ENCODE measurements at places on chromosomes 11 and 22.

GRCh38 chr11:115363921-115364320 lies 140.3 kb downstream of the CADM1 start:
- DNase-seq: no peak

- peak; percentile 21 for DNase-seq
Observed at GRCh38 chr11:111124724-111125123, 120.8 kb upstream of the POU2AF2 start.

DNA sequence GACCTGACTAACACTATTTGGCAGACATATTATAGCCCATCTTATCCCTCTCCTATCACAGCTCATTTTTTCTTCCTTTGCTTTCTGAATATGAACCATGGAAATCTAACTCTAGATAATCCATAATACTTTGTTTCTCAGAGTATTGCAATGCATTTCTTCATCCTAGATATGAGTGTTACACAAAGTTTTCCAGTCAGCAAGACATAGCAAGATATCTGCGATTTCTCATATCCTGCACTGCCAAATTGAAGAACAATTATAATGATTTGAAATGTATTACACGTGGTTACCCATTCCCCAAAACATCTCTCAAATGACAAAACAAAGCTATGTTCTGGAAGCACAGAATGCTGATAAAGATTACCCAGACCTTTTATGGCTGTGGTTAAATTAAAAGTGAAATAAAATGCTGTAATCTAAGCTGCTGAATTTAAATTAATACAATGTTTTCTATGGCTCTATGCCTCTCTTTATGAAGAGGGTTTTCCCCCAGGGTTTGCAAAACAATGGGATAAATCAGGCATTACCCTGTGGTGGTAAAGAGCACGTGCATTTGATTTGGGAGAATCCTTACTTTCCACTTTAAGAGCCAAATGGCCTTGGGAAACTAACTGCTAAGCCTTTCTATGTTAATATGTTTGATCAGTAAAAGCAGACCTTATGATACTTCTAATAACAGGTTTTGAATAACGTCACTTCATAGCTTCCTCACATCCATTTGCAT lies 1291.0 kb upstream of the CNTN5 start:
- no peak for DNase-seq

DNA sequence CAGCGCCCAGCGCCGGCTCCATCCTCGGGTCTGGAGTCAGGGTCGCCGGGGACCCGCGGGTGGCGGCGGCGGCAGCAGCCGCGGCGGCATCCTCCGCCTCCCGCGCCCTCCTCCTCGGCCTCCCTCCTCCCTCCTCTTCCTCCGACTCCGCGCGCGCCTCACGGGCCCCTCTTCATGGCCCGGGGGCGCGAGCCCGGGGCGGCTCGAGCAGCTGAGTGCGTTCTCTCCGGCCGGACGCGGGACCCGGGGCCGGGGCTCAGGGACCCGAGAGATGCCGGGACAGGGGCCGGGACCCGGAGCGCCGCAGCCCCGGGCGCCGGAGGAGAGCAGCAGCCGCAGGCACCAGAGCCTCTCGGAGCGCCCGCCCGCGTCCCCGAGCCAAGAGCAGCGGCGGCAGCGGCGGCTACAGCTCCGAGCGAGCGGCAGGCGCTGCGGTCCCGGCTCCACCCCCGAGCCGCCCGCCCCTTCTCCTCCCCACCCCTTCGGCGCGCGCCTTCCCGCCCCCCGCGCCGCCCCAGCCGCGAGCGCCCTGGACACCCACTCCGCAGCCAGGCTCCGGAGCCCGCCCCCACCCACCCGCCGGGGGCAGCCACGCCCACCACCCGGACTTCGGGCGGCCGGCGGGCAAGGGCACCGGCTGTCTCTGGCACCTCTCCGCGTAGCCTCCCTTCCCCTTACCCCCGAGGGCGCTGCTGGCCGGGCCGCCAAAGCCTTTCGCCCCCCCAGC lies at the start of gene CHST1:
TSS of gene CHST1 (minus strand) at position 417 of the 727 bp plus-strand sequence. CDS start 14,699 bp downstream, outside the sequence.
- DNase-seq: peak; percentile 24

DNA sequence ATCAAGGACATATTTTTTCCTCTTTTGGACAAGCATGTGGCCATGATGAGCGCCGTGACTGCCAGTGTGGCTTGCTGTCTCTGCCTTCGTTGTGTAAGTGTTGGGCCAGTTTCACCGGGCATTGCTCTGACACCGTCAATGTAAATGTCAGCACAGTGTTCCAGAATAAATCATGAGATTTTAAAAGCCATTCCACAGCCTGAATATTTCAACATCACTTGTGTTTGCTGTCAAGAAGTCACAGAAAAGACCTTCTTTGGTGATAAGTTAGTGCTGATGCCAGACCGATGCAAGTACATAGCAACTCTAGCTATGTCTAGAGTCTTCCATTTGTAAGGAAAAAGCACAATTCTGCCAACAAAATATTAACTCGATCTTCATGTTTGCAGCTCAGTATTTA lies 467.8 kb downstream of the TBC1D22A start:
- no peak for DNase-seq

DNA sequence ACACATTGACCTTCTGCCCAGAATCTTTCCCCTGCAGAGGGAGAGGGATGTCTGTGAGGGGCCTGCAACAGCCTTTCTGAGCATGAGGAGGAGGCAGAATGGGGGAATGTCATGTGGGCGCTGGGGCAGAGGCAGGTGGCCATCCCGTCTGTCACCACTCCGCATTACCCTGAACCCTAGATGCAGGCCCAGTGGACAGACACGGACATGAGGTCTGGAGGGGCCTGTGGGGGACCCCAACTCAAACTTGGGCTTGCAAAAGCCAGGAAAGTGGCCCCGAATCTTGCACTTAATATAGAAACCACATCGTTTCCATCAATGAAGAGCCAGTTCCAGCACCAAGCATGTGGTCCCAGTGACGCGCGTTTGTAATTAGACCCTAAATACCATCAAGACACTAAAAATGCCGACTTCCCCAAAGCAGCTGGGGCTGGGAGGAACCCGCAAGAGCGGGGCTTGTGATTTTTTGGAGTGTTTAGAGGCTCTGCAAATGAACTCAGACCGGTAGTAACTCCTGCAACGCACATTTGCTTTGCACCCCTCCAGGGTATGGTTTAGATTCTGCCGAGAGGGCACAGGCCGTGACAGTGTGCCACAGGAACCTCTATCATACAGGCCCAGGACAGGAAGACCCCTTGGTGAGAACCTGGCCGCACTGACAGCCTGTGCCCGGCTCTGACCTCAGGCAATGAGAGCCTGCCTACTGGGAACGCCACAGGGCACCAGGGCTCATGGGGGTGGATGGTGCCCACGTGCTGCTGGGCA lies 109.3 kb downstream of the CTTN start:
- DNase-seq: no peak

DNA sequence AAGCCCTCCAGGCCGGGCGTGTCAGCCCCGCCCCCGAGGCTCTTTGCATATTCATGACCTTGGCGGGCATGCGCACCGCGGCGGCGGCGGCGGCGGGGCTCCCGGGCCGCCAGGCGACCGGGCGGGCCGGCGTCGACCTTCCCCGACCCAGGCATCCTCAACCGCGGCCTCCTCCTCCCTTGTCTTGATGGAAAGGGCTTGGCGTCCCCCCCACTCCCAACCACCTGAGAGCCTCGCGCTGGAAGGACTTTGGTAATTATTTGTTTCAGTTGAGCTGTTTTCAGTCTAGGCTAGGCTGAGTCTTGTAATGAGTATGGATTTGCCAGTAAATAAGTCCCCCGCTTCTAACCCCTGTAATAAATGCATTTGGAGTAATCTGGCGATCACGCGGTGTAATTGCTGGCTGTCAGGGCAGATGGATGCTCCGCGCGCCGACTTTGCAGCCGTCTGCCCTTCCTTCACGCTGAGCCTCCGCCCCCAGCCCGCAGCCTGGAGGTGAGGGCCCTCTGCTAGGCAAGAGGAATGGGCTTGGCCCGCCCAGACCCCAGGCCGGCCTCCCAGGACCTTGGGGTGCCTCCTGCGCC lies 25.2 kb downstream of the FLRT1 start:
- DNase-seq: peak; percentile 68

DNA sequence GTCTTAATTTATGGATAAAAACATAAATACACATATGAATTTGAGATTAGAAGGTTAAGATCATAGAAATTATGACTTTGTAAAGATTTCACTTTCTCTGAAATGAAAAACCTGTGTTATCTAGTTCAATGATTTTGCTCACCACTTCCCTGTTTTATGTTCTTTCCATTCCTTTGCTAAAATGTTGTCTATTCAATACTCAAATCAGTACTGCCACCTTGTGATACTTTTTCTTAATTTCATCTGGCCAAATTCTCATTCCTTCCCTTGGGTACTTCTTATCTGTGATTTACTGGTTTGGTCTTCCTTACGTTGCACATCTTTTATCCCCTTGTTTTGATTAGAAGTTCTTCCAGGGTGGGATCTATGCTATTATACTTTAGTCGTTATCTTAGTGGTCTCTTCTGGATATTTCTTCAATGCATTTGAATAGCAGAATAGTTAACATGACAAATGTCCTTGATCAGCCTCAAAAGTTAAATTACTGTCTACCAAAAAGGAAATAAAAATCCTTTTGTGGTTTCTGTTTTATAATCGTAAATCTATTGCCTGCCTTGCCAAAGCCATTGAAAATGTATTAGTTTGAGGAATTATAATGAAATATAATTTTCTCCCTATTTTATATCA lies 197.0 kb downstream of the PGR start:
- no peak for DNase-seq

DNA sequence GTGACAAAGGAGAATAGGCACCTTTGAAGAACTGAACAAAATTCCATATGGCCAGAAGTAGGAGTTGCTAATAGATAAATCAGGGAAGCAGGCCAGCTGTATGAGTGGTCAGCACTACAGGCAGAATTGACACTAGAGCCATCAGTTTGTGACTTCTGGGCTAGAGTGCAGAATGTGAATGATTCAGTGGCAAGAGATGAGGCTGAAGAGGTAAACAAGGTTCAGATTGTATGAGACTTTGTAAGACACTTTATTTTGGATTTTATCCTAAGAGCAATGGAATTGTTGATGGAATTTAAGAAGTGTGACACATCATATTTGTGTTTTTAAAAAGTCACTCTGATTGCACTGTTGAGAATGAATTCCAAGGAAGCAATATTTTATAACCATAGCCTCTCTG lies 12.9 kb downstream of the BIRC3 start:
- DNase-seq: no peak

- DNase-seq: no peak
Observed at GRCh38 chr22:48853627-48854240, 973.9 kb downstream of the BRD1 start.

- DNase-seq: no peak
Observed at GRCh38 chr11:128536506-128536905, 50.9 kb downstream of the ETS1 start.

DNA sequence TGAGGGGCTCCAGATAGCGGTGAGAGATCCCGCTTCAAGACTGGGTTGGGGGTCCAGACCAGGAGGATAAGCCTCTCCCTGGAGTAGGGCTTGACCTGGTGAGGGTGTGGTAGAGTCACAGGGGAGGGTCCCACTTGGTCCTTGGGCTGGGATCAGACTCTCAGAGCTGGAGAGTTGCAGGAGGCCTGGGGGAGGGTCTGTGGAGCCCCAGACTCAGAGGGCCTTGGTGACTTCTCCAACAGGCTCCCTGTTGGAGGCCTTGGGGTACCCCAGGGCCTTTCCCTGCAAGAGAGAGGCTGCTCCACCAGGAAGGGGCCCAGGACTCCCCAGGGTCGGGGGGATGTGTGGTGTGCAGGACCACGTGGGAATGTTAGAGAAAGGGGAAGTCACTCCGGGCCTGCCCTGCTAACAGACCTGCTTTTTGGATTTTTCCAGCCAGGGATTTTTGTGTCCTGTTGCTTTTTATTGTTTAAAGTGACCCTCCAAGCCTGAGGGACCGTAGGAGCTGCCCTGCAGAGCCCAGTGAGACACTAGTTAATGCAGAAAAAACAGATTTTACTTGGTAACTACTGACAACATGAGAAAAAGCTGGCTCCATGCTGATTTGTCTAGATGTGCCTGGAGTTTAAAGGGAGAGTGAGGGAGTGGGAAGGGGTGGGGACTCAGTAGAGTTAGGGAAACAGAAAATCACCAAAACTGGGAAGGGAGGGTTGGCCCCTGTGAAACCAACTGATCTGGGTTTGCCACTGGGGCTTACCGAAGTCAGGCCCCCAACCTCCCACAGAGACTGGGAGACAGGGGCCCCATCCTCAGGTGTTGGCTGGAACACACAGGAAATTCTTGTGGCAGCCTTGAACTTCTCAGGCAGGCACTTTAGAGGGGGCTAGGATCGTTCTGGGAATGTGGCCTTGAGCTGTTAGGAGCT lies 801 bp upstream of the TXNRD2 start:
- DNase-seq: no peak

DNA sequence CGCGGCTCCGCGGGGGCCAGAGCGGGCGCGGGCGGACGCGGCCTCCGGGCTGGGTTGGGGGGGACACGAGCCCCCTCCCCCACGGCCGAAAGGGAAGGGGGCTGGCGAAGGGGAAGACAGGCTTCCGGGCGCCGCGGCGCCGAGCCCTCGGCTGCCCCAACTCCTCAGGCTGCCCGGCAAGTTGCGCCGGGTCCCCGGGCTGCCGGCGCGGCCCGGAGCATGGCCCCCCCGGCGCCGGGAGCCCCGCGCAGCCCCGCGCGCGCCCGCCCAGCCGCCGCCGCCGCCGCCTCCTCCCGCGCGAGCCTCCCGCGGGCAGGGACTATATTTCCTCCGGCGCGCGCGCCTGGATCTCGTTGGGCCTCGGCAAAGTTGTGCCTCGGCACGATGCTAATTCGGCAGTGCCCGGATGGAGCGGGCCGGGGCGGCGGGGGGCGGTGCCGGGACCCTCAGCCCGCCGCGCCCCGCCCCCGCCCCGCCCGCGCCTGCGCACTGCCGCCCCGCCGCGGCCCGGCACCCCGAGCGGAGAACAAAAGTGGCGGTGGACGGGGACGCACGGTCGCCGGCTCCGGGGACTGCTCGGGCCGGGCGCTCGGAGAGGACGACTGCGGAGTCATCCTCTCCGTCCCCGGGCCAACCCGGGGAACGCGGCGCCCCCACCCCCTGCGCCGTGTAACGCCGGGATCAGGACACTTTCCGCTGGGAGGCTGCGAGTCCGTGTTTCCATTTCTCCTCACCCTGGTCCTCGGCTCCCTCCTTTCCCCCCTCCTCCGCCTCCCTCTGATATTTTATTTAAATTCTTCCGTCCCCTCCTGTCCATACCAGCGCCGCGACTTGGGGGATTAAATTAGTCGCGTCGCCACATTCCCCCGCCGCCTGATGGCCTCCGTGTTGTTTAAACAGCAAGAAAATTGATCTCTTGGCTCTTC lies at the start of gene PHF21B:
TSS of gene PHF21B (minus strand) at position 400 of the 926 bp plus-strand sequence. CDS start 456 bp downstream, outside the sequence.
- DNase-seq: peak; percentile 25

DNA sequence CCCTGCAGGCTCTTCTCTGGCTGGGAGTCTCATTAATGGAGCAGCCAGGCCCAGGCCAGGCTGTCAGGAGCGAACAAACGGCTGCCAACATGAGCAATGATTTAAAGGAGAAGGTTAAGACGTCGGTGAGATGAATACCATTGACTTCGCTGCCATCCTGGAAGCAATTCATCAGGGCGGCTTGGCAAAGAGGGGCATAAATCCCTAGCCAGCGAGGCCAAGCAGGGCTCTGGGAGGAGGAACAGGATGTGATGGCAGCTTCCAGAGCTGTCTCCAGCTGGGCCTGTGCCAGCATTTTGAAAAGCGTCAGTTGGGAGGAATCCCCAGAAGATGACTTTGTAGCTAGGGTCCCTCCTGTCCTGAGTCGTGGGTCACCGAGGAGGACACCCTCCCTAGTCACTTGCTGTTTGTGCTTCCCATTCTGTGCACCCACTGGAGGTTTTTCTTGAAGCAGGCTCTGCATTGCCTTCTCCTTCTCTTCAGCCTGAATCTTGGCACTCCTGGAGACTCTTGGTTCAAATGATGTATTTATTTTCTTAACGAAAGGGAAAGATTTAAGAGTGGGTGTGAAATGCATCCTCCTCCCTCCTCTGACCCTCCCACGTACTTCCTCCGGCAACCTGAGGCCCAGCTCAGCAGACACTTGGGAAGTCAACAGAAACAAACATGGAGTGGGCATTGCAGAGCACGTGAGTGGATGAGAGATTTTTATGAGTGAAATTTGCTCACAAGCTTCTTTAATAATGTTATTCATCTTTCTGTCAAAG lies 476.3 kb upstream of the CADM1 start:
- DNase-seq: peak; percentile 82

Data from DMS79 treated with DMSO at 0.1 percent for 48 hours (cell line).